ENCODE measurements at places on chromosomes 16 and 17.

GRCh38 chr17:14429084-14429483 lies 128.2 kb downstream of the HS3ST3B1 start:
- no peak for DNase-seq

DNA sequence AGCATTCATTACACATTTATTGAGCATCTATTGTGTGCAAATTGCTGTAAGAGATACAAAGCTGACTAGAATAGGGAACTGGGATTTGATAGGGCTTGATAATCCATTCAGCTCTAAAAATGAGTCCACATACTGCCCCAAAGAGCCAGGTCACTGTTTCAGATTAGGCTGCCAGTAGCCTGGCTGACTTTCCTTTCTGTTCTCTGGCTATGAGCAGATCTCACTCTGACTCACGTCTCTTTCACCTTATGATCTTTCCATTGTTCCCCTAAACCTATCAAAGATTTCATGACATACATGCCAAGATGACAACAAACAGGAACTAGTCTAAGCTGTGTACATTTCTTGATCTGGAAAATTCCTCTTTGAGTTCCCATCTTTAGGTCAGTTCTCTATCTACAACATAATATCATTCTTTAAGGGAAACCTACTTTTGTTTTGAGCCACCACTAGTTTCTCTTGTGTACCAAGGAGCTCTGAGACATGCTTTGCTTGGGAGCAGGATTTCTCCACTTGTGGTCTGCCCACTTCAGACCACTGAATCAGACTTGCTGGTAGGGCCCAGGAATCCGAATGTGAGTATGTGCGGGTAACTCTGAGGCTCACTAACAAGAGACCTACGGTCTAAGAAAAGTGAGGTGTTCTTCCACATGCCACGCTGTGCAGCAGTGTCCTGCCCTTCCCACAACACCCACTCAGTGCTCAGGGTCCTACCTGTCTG lies 40.9 kb upstream of the ICAM2 start:
- DNase-seq: no peak

DNA sequence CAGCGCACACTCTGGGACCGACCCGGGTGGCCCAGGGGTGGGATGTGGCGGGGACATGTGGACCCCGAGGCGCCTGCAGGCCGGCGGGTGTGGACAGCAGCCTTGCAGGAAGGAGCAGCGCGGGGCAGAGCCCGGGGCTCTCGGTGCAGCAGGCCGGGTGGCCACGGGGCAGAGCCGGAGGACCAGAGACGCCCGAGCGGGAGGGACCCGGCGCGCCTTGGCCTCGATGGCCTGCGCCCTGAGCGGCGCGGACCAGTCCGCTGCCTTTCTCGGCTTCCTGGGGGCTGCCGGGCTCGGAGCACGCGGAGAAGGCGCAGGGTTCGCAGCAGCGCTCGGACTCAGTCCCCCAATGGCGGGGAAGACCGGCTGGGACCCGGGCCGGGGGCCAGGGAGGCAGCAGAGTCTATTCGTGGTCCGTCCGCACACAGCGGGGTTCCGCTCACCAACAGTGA lies 43.4 kb downstream of the OSBPL7 start:
- DNase-seq: no peak

GRCh38 chr16:12573730-12574383 lies 229.8 kb downstream of the CPPED1 start:
- DNase-seq: peak; percentile 13

DNA sequence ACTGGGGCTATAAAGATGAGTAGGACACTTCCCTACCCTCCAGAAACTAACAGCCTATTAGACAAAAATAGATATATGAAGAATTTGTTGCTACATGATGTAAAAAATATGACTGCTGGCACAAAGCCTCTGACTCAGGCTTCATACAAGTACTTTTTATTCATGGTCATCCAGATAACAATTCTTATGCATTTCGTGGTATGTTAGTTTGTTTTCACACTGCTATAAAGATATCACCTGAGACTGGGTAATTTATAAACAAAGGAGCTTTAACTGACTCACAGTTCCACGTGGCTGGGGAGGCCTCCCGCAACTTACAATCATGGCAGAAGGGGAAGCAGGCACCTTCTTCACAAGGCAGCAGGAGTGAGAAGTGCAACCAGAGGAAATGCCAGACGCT lies 112.5 kb upstream of the HLF start:
- DNase-seq: no peak

DNA sequence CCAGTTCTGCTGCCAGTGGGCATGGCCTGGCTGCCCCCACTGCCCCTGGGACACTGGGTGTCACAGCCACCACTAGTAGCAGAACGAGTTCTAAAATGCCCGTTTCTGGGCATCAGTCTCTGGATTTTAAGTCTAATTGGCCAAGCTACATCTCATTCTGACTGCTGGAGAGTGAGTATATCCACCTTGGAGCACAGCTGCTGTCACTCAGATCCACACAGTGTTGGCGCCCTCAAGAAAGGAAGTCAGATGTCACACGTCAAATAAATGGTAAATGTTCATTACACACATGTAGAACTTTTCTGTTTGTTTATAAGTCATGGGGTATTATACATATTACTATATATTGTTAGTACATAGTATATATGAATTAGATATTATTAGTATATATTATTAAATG lies 19.4 kb downstream of the GNGT2 start:
- no peak for DNase-seq
